Foreskin keratinocyte (primary cell): ENCODE measurements at places on chromosomes 1 and 21.

GRCh38 chr1:111599781-111600693 is 19.6 kb upstream of the RAP1A start:
- peak; percentile 7 for DNase-seq

GRCh38 chr1:34984793-34985608 is at the start of gene TMEM35B:
TSS of gene TMEM35B (minus strand) at chr1:34985347. CDS start at chr1:34985305, 42 bp downstream.
- DNase-seq = no peak

- no peak for DNase-seq
These were observed at the start of gene GLMP for GRCh38 chr1:156295391-156295947. TSS of gene GLMP (minus strand) at chr1:156295679. CDS start at chr1:156295645, 34 bp downstream.

DNA sequence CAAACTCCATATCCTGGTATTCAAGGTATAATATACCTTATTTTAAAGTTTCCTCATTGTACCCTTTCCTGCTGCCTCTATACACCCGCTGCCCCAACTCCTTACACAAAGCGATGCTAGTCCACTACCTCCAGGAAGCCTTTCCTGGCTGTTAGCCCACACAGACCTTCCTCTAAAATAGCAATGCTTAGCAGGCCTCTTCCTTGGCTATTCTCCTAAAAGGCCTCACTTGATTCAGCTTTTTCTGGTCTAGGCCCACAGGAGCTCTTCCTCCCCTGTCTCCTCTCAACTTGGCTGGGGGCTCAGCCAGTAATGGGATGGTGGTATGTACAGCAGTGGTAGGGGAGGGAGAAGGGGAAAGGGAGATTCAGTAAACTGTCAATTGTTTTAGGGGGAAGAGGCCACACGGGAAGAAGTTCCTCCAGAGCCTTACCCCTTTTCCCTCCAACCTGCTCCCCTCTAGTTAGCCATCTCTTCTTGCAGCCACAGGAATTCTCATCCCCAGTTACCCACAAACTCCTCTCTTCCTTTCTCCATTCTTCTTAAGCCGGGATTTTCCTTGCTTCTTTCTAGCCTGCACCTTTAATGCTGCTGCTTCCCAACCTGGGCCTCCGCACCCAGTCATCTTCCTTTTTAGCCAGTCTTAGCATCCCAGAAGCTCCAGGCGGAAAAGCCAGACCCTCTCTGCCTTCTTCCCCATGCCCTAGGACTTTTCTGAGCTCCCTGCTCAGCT is 2.6 kb downstream of the LRRC41 start:
- DNase-seq = no peak

- no peak for DNase-seq
These were observed 2.3 kb downstream of the SLC37A1 start for GRCh38 chr21:42515708-42516502.
